ENCODE measurements at places on chromosomes 5 and 9.

DNA sequence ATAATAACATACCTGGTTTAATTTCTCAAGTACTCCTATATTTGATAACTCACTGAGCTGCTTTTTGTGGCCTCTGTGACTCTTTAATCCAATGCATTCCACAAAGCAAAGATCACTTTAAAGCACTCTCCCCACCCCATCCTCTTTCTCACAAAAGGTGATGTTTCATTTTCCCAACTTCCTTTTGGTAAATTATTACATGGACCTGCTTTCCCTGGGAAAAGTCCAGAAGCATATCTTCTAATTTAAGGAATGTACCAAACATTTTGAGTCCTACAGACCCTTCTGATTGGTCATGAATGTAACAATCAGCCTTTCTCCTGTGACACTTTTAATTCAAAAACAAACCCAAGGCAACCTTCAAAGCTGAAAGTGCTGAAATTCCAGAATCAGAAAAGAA, 71.1 kb downstream of the MLLT3 start:
- DNase-seq = no peak

GRCh38 chr5:150517272-150518152, 9.6 kb downstream of the NDST1 start:
- DNase-seq = peak; percentile 68

GRCh38 chr9:109904666-109905065, 124.7 kb downstream of the PALM2AKAP2 start:
- DNase-seq = no peak

DNA sequence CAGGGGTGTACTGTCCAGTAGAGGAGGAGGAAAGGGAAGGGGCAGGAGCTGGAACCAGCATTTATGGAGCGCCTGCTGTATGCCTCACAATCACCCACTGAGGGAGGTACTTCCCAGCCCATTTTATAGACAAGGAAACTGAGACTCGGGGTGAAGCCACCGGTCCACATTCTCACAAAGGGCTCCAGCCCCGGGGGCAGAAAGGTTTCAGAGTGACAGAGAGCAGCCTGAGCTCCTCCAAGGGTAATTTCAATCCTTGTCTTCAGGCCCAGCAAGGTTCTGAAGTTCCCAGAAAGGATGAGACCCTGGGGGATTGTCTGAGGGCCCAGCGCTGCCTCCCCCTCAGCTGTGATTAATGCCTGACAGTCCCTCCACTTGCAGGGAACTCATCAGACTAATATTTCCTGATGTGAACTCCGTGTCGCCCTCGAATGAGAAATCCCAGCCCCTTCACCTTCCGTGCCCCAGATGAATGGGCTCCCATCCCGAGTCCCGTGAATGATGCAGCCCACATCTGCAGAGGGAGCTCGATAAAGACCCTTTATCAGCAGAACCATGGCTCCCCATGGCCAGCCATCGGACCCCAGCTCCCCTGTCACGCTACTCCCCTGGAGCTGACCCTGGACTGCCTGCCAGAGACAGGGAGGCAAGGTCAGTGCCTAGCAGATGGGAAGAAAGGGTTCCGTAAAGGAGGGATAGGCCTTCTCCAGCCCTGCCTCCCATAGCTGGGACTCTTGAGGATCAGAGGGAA, 32.1 kb upstream of the MVB12B start:
- DNase-seq = no peak
